ENCODE measurements at places on chromosomes 7 and 10. TPM values are rescaled to one million over a fixed set of nuclear protein-coding genes. Genes with fewer than 3 reads are reported as not detected.

- no peaks in the 10 kb centered on the region for H3K27me3 ChIP-seq
- DNase-seq: peak; percentile 63
- no peaks in the 10 kb centered on the region for H3K4me1 ChIP-seq
- no peak overlapping the region for H3K27ac ChIP-seq
These were observed 8.4 kb upstream of the PURB start for GRCh38 chr7:44893710-44894234.

- no peaks in the 10 kb centered on the region for H3K4me1 ChIP-seq
- no peaks in the 10 kb centered on the region for H3K36me3 ChIP-seq
- no peak overlapping the region for H3K27ac ChIP-seq
- no peak for DNase-seq
- H3K27me3 ChIP-seq: no peaks in the 10 kb centered on the region
These were observed 116.7 kb downstream of the SEMA3E start for GRCh38 chr7:83532219-83532618.

DNA sequence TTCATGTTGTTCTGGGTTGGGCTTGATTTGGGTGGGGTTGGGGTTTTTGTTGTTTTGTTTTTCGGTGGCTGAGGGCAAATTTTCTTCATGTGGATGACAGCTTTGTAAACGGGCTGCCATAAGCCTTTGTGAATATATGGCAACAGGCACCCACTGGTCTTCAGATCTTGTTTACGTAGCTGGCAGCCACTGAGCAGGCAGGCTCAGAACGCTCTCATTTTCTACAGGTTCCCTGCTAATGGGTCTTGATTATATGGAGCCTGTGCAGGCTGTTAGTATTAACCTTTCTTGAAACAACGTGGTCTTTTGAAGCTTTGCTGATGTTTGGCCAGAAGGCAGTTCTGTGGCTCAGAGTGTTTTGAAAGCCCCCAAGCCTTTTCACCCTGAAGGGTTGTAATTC is 199.7 kb downstream of the TNS3 start:
- H3K4me3 ChIP-seq: no peak overlapping the region
- H3K27ac ChIP-seq: no peak overlapping the region
- H3K27me3 ChIP-seq: no peaks in the 10 kb centered on the region
- no peaks in the 10 kb centered on the region for H3K4me1 ChIP-seq
- DNase-seq: no peak
- no peaks in the 10 kb centered on the region for H3K36me3 ChIP-seq

DNA sequence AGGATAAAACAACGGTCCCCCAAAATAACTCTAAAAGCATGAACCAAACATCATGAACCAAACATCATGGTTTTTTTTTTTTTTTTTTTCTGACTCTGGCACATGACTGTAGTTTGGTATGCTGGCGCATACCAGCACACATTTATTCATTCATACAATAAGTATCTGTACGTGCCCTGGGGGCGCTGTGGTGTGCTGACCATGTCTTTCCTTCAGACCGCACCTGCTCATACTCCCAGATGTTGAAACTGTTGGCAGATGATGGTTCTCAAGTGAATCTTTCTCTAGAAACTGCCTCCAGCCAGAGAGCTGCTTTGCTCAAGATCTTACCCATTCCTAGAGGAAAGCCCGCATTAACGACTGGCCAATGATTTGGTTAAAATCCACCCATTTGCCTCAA is 114.7 kb upstream of the ANKRD30A start:
- H3K27ac ChIP-seq: no peak overlapping the region
- H3K4me3 ChIP-seq: no peak overlapping the region
- no peaks in the 10 kb centered on the region for H3K4me1 ChIP-seq
- no peaks in the 10 kb centered on the region for H3K36me3 ChIP-seq
- no peaks in the 10 kb centered on the region for H3K27me3 ChIP-seq

- H3K4me1 ChIP-seq: no peaks in the 10 kb centered on the region
- H3K36me3 ChIP-seq: no peaks in the 10 kb centered on the region
- no peaks in the 10 kb centered on the region for H3K27me3 ChIP-seq
- DNase-seq: no peak
These were observed 551.0 kb upstream of the AUTS2 start for GRCh38 chr7:69047151-69047754.

Gene OPN1SW
- total RNA-seq: not detected

Gene SPDYE2B
- total RNA-seq: not detected

Gene PLEKHS1
- total RNA-seq: not detected

Gene CALHM1
- total RNA-seq: not detected

Gene WDFY4
- 4.1 TPM for total RNA-seq

Measured in right lobe of liver (tissue), 6 donors.